ENCODE measurements at places on chromosomes 5 and 9.

DNA sequence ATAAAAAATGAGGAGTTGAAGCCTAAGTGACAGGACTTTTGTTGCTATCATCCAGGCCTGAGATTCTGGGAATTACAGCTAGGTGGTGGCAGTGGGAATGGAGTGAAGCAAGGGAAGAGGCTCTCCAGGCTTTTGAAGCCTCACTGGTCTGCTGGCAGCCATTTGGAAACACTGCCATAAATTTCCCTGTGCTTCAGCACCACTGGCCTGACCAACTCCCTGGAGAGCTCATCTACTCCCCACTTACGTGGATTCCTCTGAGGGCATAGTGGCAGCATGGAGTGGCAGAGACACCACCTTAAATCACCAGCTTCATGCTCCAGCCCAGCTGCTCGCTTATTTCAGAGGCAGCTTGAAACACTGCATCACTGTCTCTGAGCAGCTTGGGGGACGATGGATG, 518.2 kb downstream of the TLR4 start:
- DNase-seq: no peak

GRCh38 chr5:178371362-178372111, 138.9 kb upstream of the PHYKPL start:
- DNase-seq: no peak

GRCh38 chr9:114434878-114435311, 47.1 kb upstream of the AKNA start:
- peak; percentile 55 for DNase-seq

DNA sequence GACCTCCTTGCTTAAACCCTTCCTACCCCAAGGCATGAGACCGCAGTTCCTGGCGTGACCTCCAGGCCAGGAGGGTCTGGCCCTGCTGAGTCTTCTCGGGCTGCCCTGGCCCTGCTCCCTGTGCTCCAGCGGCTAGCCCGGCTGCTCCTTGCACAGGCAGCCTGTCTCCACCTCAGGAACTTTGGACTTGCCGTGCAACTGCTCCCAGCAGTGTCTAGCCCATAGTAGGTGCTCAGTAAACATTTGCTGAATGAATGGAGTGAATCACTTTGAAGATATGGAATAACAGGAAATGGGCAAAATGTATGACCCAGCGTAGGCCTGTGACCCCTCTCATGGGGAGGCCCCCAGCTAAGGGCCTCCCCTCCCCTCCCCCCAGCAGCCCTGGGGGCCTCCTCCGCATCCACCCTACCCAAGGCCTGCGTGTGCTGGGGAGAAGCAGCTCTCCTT, 127.1 kb downstream of the ZNF354C start:
- DNase-seq: no peak

DNA sequence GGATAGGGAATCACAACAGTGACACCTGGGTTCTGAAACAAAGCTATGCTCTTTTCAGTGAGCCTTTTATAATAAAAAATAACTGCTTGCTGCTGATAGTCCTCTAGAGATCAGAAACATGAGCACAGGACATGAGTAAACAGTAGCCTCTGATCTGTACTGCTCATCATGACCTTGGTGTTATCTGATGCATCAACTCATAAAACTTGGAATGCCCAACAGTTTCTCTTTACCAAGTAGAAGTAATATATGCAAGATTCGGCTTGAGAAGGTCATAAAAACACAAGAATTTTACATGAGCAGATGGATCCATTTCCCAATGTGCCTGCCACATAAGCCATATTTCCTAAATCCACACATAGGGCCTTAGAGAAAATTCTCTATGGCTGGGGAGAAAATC, 318.3 kb upstream of the GRAMD2B start:
- no peak for DNase-seq

GRCh38 chr5:166963596-166963995, 1327.8 kb upstream of the WWC1 start:
- DNase-seq: no peak

Data from 8988T (cell line).